ENCODE measurements at places on chromosomes 2 and 18.

DNA sequence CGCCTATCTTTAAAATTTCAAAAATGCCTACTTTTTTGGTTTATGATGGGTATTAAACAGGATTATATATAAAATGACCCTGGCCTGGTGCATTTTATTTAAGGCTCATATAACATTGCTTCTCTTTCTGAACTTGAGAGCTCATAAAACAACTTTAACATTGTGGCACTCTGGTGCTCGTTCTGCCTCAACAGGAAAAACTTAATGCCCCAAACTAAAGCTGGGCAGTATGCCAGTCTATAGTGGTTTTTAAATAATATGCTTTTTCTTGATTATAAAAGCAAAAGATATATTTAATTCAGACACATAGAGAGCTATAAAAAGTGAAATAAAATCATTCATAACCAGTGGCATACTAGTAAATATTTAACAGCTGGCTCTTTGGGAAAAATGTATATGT is 269.3 kb upstream of the GULP1 start:
- DNase-seq: no peak

GRCh38 chr2:68031542-68032160 is 31.2 kb downstream of the C1D start:
- DNase-seq: no peak

DNA sequence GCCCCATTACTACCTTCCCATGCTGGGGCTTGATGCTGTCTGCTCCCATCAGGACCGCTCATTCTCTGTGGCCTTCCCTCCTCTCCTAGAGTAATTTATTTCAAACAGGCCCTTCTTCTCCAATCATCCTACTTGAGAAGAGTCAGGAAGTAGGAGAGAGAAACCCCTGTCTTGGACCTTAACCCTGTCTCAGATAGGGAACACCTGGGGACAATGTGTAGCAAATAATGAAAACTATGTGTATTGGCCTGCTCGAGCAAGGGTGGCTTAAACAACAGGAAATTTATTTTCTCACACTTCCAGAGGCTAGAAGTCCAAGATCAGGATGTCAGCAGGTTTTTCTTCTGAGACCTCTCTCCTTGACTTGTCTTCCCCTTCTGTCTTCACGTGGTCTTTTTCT is 26.6 kb upstream of the NEMP2 start:
- no peak for DNase-seq

GRCh38 chr18:35481960-35482366 is 15.8 kb downstream of the INO80C start:
- DNase-seq: no peak

- no peak for DNase-seq
These were observed 694.1 kb downstream of the PLCL1 start for GRCh38 chr2:198498516-198498915.

DNA sequence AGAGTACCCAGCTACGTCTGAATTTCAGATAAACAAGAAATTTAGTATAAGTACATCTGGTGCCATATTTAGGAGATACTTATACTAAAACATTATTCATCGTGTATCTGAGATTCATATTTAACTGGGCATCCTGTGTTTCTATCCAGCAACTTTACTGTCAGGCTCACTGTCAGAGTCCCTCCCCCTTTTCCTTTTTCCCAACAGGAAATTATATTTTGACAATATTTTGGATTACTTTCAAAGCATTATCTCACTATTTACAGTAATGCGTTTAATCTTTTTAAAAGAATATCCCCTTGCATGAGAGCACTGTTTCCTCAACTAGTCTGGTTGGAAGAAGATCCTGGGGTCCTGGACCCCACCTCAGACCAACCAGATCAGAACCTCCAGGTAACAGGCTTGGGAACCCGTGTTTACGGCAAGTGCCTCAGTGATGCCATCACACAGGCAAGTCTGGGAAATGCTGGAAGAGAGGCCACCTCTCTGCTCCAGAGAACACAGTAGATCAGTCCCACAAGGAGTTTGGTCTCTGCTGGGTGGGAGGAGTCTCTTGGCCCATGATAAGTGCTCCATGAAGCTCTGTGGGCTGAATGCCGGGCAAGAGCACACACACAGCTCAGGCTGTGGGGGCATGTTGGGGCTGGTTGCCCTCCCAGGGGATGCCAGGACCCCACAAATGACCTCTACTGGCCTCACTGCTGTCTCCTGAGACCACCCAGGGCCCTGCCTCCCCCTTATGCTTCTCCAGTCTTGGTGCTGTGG is 84.2 kb upstream of the UXS1 start:
- DNase-seq: no peak

GRCh38 chr2:155907211-155907610 is 425.3 kb downstream of the NR4A2 start:
- no peak for DNase-seq

- no peak for DNase-seq
These were observed 6.7 kb downstream of the WDR43 start for GRCh38 chr2:28901202-28901601.

GRCh38 chr2:37623406-37623805 is 48.0 kb downstream of the CDC42EP3 start:
- DNase-seq: no peak

DNA sequence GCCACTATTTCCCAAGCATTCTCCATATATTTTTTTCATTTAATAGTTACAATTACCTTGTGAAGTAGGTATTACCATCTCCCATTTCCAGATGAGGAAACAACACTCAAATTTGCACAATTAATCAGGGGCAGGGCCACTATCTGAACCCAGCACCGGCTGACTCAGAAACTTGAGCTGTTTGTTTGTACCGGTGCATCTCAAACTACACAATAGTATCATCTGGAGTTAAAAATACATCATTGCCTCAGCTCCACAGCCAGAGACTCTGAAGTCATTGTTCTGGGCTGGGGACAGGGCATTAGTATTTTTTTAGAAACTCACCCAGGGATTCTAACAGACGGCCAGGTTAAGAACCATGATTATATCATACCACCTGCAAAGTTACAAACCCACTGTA is 55.9 kb downstream of the CDCA7 start:
- DNase-seq: no peak

DNA sequence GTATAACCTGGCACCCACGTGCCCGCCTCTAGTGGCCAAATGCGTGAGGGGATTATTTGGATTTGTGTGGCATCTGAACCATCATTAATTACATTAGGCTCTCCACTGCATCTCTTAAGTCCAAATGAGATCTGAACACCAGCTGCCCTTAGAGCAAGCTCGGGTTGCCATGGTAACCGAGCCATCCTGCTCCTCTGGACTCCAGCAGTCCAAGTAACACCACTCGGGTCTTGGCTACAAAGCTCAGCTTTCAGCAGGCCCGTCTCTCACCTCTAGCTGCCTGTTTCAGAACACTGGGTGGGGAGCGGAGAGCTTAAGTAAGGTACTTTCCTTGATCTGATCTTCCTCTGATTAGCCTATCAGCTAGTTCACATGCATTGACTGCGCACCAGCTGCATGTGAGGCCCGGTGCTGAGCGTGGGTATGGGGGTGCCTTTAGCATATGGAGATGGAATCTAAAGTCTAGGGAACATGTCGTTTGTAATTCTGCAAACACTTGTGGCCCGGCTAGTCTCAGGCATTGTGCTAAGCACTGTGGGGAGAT is 14.1 kb upstream of the CYS1 start:
- no peak for DNase-seq

DNA sequence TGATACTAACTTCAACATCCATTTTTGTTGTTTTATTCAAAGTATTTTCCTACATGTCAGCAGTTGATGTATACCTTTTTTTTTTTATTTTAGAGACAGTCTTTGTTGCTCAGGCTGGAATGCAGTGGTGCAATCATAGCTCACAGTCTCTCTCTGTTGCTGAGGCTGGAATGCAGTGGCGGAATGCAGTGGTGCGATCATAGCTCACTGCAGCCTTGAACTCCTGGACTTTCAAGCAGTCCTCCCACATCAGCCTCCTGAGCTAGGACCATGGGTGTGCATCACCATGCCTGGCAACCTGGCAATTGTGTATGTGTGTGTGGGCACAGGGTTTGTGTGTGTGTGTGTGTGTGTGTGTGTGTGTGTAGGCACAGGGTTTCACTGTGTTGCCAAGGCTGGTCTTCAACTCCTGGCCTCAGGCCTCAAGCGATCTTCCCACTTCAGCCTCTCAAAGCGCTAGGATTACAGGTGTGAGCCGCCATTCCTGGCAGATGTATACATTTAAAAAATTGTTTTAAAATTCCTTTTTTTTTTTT is 24.8 kb downstream of the SANBR start:
- DNase-seq: no peak

- DNase-seq: no peak
These were observed 121.4 kb upstream of the COL5A2 start for GRCh38 chr2:189300916-189301315.

- no peak for DNase-seq
These were observed 137.6 kb upstream of the HS6ST1 start for GRCh38 chr2:128456281-128456680.

DNA sequence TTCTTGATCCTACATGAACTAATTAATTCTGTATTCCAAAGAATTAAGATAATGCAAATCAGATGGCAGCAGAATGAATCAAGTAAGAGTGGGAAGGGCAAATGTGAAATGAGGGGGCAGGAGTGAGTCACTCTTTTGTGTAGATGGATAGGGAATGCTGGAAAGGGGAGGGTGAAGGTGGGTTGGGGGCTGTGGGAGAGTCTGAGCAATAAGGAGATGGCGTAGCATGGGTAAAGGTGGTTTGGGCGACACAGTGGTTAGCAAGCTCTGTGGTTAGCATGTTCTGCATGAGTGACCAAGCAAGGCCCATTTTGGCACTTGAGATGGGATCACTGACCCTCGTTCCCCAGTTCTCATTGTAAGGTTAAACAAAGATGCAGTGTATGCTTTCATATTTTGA is 20.4 kb downstream of the GPD2 start:
- DNase-seq: no peak
